ENCODE measurements at places on chromosomes 5 and 9.

- DNase-seq, result no peak
These were observed 388.5 kb downstream of the PSAT1 start for GRCh38 chr9:78685471-78685870.

GRCh38 chr5:173315495-173316338, 12.5 kb downstream of the STC2 start:
- no peak for DNase-seq

GRCh38 chr9:131982671-131983239, 96.9 kb downstream of the MED27 start:
- no peak for DNase-seq

DNA sequence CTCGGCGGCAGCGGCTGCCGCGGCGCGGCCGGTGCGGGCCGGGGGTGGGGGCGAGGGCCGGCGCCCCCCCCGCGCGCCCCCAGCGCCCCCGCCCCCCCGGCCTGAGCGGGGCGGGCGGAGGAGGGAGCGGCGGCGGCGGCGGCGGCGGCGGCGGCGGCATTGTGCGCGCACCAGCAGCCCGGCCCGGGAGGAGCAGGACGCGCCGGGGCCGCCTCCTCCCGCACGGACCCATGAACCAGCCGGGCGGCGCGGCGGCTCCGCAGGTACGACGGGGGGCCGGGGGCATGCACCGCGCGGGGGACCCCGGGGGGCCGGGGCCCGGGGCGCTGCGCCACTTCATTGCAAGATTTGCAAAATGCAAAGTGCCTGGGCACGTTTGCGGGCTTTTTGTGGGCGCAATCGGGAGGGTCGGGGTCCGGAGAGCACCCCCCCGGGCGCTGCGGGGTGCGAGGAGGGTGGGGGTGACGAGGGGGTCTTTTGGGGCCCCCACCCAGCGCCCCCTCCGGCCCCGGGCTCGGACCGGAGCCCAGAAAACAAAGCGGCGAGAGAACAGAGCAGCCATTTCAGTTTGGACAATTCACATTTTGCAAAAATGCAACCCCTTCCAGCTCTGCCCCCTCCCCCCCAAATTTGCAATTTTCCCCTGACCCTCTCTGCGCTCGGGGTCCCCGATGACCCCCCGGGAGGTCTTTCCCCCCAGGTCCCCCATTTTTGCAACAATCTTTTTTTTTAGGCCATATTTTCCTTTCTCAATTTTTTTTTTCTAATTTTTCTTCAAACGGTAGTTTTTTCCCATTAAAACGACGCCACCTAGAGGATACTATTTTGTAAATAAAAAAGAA, at the start of gene ZNF618:
ZNF618 (plus strand) TSS at position 159 of the 842 bp plus-strand sequence; CDS start at position 231, 72 bp downstream.
- peak; percentile 73 for DNase-seq

GRCh38 chr5:38922199-38922598, 76.4 kb downstream of the OSMR start:
- DNase-seq, result peak; percentile 67

- DNase-seq, result no peak
These were observed 84.9 kb upstream of the PTGER4 start for GRCh38 chr5:40594811-40595210.

Data from hematopoietic multipotent progenitor cell treated with erythropoietin and hydrocortisone succinate and interleukin-3 and kit ligand, for 6 days (in vitro differentiated cells).